ENCODE measurements at places on chromosomes 3 and 15.
A peak's percentile ranks its signal among the peaks of the same experiment; 100 is the strongest.

DNA sequence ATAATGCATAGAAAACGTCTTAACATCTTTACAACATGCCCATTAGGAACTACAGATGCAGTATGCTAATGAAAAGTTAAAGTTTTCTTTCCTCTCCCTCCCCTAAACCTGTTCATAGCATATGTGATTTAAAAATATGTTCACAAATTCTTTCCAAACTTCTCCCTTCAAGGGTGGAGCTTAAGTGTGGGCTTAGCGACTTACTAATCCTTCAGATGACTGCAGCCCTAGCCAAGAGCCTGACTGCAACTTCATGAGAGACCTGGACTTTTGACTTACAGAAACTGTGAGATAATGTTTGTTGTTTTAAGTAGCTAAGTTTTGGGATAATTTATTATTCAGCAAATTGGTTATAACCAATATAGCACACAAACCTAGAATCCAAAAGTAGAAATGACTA lies 22.0 kb upstream of the ANXA2 start:
- DNase-seq: no peak

GRCh38 chr15:21260966-21261395 lies 179.3 kb downstream of the POTEB3 start:
- peak; percentile 81 for DNase-seq

DNA sequence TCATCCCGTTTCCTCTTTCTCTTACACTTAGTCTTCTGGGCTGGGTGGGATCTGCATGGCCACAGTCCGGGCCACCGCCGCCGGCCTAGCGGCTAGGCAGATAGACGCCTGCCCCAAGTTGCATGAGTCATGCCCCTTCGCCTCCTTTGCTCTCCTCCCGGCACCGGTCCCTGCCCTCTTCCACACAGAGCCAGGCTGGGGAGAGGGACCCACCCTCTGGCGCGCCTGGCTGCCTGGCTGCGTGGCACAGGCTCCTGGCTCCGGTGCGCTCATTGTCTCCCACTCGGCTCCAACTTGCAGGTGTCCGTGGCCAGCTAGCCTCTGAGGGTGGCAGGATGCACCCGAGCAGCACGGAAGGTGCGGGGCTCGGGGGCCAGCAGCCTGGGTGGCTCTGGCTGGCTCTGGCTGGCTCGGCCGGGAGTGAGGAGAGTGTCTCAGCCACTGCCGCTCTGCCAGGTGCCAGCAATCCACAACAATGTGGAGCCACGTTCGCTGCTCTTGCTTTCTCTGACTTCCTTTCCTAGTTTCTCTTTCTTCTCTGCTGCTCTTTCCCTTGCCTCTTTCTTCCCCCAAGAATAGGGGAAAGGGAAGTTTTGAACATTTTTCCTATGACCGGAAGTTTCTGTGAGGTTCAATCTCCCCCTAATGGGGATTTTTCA lies 22.4 kb upstream of the MTHFS start:
- DNase-seq: no peak

GRCh38 chr3:114033721-114034120 lies 22.6 kb downstream of the CCDC191 start:
- DNase-seq: no peak

DNA sequence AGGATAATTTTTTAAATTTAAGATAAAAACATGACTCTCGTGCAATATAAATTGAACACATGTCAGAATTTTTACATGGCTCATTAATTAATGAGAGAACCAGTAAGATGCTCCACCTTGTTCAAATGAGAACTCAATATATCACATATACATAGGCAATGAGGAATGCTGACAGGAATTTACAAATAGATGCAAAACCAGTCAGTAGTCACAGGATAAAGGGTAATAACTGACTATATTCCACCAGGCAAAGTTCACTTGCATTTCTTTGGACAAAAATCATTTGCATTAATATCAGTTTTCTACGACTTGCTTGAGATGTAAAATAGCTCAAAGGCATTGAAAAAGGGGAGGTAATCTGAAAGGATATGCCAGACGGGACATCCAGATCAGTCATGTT lies 139.4 kb downstream of the STAC start:
- DNase-seq: no peak

GRCh38 chr15:70561885-70562284 lies 201.5 kb downstream of the UACA start:
- DNase-seq: no peak

DNA sequence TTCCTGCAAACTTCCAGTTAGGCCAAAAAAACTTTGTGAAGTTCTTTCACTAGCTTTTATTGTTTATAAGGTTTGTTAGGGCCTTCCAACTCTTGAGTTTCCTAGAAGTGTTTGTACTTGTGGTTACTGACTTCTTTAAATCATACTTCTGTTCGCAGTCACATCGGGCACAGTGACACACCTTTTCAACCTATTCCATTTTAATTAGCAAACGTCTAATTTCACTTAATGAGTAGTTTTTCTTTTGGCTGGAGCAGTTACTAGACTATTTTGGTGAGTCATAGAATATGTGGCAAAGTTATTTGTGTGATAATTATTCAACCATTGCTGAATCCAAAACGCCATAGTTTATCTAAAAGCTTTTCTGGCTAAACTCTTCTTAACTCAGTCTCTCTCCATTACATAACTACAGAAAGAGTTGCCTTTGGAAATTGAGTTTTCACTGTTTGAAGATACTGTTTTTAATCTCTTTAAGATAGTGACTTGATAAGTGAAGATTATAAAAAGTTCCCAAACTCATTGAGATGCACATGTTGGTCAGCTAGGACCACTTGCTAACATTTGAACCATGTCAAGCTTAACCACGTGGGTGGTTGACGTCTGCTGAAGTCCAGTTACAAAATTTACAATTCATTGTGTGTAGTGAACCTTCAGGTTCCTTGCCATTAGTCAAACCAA lies 21.5 kb downstream of the CNOT10 start:
- DNase-seq: no peak

DNA sequence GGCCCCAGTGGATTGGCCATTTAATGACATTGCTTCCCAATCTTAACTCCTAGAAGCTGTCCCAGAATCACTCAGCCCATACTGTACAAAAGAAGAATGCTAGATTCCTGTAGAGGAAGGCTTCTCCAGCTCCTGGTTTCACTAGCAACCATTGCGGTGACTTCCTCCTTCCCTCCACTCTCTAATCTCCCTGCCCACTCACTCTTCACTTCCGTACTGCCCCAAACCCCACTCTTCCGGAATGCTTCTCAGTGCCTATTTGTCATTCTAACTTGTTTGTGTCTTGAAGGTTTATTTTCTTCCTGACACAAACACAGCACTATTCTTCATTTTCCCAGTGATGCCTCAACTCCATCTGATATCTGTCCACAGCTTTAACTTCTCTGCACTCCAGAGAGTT lies 97.1 kb upstream of the SPATA16 start:
- DNase-seq: no peak

Measured in aorta (tissue), 5 donors.